ENCODE measurements at places on chromosomes 3 and 15.

DNA sequence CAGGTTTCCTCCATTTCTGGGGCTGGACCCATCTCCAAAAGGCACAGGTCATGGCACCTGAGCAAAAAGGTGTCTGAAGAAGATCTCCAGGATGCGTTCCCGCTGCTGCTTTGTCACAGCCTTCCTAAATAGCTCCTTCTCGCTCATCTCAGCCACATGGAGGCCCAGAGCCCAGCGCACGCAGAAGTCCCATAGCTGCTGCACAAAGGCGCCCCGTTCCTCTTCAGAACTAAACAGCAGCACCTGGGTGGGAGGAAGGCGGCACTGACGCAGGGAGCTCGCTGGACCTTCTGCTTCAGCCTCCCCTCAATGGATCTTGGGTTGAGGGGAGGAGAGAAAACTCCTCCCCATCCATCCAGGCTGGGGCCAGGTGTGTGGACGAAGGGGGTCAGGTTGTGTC, 8.4 kb downstream of the DUOX2 start:
- DNase-seq, result no peak

DNA sequence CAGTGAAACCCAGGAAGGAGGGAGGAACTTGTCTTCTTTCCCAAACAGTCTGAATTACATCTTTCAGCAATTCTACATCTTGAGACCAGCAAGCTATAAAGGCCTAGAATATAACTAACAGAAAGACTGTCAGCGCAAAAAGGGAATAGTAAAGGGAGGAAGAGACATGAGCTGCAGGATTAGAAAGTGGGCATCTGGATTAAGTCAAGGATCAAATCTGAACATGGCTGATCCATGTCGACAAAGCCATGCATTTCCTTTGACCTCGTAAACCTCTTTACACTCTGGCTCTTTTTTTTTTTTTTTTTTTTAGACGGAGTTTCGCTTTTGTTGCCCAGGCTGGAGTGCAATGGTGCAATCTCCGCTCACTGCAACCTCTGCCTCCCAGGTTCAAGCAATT, 35.4 kb upstream of the KCNMB3 start:
- DNase-seq, result no peak

- no peak for DNase-seq
Measured at GRCh38 chr3:1056744-1057143, 36.1 kb upstream of the CNTN6 start.

DNA sequence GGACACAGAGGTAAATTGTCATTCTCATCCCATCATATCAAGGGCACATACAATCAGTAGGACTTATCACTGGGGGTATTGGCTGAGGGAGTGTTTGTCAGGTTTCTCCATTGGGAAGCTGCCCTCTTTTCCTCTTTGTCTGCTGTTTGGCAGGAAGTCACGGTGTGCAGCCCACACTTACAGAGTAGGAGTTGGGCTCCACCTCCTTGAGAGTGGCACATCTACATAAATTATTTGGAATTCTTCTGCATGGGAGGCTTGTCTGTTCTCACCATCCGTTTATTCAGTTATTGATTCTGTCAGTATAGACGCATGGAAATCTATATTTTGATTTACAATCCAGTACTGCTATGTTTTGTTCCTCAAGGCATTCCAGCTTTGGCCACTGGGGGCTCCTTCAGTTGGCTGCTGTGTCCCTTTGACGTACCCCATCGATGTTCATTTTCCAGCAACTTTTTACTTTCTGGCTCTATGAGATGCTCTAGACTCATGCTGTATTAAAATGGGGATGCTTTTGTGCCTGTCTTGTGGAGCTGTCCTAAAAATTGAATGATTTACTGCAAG, 200.3 kb downstream of the SLCO3A1 start:
- no peak for DNase-seq

GRCh38 chr15:95690631-95691340, 639.7 kb upstream of the NR2F2 start:
- no peak for DNase-seq

All from stimulated activated CD4-positive, alpha-beta T cell treated with anti-CD3 and anti-CD28 coated beads, Interleukin-1b, Interleukin-23, amount 100 ng/mL, for 1 hour (primary cell).